ENCODE measurements at places on chromosomes 11 and 22.

DNA sequence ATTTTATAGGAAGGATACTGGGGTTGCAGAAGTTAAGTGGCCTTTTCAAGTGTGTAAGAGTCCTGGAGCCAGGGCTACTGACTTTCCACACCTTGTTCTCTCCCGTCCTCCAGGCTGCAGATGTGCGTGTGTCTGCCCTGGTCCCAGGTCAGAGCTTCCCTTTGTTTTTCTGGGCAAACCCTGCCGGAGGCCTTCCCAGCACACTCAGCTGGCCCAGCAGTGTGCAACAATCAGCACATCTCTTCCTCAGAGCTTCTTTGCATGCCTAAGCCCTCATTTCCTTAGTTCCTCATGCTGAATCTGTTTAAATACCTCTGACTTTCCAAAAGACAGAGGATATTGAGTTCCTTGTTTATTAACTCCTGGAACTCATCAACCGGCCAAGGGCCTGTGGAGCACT lies 80.6 kb downstream of the KCNJ1 start:
- DNase-seq: no peak
- H3K27me3 ChIP-seq: no peaks in the 10 kb centered on the region
- H3K4me3 ChIP-seq: no peak overlapping the region
- no peaks in the 10 kb centered on the region for H3K36me3 ChIP-seq
- H3K4me1 ChIP-seq: peaks cover 3% of the 10 kb centered on the region
- H3K27ac ChIP-seq: no peak overlapping the region

DNA sequence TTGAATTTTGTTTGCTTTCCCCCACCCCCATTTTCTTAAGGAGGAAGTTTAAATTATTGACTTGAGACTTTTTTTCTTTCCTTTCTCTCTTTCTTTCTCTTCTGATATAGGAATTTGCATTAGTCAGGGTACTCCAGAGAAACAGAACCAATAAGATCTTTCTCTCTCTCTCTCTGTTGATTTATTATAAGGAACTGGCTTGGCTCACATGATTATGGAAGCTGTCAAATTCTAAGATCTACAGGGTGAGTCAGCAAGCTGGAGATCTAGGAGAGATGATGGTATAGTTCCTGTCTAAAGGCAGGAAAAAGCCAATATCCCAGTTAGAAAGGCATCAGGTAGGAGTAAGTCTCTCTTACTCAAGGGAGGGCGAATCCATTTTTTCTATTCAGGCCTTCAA lies 64.0 kb downstream of the CCDC81 start:
- H3K27me3 ChIP-seq: no peaks in the 10 kb centered on the region
- no peaks in the 10 kb centered on the region for H3K36me3 ChIP-seq
- no peak overlapping the region for H3K4me3 ChIP-seq
- no peak for DNase-seq
- no peaks in the 10 kb centered on the region for H3K4me1 ChIP-seq

DNA sequence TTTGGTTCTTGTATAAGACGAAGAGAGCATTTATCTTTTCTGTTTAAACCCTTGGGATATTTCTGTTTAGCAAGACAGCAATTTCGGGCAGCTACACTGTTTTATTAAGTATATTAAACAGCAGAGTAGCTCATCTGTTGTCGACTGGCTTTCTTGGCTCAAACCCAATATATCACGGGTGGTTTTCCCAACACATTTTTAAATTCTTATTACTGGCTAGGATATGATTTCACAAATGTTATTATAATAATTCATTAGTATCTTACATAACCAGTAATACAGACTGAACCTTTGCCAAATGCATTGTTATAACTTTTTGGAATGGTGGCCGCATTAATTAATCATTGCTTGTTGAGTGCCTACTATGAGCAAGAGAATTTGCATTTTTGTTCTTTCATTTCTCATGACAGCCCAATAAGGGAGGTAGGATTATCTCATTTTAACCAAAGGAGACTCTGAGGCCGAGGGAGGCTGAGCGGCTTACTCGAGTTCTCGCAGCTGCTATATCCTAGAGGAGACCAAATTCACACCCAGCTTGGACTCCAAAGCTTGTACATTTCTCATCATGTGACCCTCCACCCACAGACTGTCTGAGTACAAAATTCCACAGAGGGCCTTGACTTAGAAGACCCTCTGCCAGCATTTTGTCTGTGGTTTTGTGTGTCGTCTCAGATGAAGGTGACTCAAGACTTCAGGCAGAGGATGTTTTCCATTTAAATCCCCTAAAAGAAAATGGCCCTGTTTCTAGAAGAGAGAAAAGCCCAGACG lies 304.9 kb downstream of the NTM start:
- H3K27me3 ChIP-seq: no peaks in the 10 kb centered on the region
- DNase-seq: no peak
- no peaks in the 10 kb centered on the region for H3K36me3 ChIP-seq
- H3K27ac ChIP-seq: no peak overlapping the region
- H3K4me1 ChIP-seq: peaks cover 10% of the 10 kb centered on the region

GRCh38 chr22:44955102-44955501 lies 54.7 kb downstream of the PHF21B start:
- no peaks in the 10 kb centered on the region for H3K27me3 ChIP-seq
- no peak overlapping the region for H3K4me3 ChIP-seq
- H3K4me1 ChIP-seq: peaks cover 9% of the 10 kb centered on the region
- H3K27ac ChIP-seq: no peak overlapping the region
- no peak for DNase-seq
- no peaks in the 10 kb centered on the region for H3K36me3 ChIP-seq

GRCh38 chr11:117734601-117735024 lies 62.4 kb downstream of the DSCAML1 start:
- no peaks in the 10 kb centered on the region for H3K27me3 ChIP-seq
- no peak for DNase-seq

GRCh38 chr11:102470251-102470650 lies 17.7 kb upstream of the TMEM123 start:
- no peak overlapping the region for H3K4me3 ChIP-seq
- no peaks in the 10 kb centered on the region for H3K27me3 ChIP-seq
- H3K27ac ChIP-seq: no peak overlapping the region
- no peaks in the 10 kb centered on the region for H3K36me3 ChIP-seq

DNA sequence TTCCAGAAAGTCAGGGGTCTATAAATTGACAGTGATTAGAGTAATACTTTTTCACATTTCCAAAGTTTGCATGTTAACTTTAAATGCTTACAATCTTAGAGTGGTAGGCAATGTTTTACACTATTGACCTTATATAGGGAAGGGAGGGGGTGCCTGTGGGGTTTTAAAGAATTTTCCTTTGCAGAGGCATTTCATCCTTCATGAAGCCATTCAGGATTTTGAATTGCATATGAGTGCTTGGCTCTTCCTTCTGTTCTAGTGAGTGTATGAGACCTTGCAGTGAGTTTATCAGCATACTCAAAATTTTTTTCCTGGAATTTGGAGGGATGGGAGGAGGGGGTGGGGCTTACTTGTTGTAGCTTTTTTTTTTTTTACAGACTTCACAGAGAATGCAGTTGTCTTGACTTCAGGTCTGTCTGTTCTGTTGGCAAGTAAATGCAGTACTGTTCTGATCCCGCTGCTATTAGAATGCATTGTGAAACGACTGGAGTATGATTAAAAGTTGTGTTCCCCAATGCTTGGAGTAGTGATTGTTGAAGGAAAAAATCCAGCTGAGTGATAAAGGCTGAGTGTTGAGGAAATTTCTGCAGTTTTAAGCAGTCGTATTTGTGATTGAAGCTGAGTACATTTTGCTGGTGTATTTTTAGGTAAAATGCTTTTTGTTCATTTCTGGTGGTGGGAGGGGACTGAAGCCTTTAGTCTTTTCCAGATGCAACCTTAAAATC lies 5.3 kb downstream of the MALAT1 start:
- peak overlapping the region; percentile 11 for H3K4me3 ChIP-seq
- peaks cover 26% of the 10 kb centered on the region for H3K36me3 ChIP-seq
- H3K27ac ChIP-seq: no peak overlapping the region
- no peak for DNase-seq

GRCh38 chr22:23313791-23314567 lies 133.7 kb downstream of the BCR start:
- H3K27me3 ChIP-seq: no peaks in the 10 kb centered on the region
- no peaks in the 10 kb centered on the region for H3K4me1 ChIP-seq
- no peak for DNase-seq
- H3K27ac ChIP-seq: no peak overlapping the region
- H3K36me3 ChIP-seq: peaks cover 14% of the 10 kb centered on the region
- no peak overlapping the region for H3K4me3 ChIP-seq

- no peak overlapping the region for H3K27ac ChIP-seq
- no peaks in the 10 kb centered on the region for H3K27me3 ChIP-seq
- H3K4me1 ChIP-seq: peaks cover 9% of the 10 kb centered on the region
Observed at GRCh38 chr11:61555051-61555969, 25.6 kb downstream of the SYT7 start.

- H3K36me3 ChIP-seq: peaks cover 9% of the 10 kb centered on the region
- peaks cover 12% of the 10 kb centered on the region for H3K4me1 ChIP-seq
- H3K27me3 ChIP-seq: no peaks in the 10 kb centered on the region
- peak within 1 kb of the TSS; percentile 90 for H3K4me3 ChIP-seq
- no peak within 1 kb of the TSS for H3K27ac ChIP-seq
Observed at GRCh38 chr22:39532215-39533073, at the start of gene RPS19BP1. Gene RPS19BP1, minus strand, starts transcription at chr22:39532748. Its CDS starts 10 bp downstream, at chr22:39532738.

- no peak overlapping the region for H3K27ac ChIP-seq
- H3K4me1 ChIP-seq: no peaks in the 10 kb centered on the region
- H3K4me3 ChIP-seq: no peak overlapping the region
- H3K36me3 ChIP-seq: no peaks in the 10 kb centered on the region
Observed at GRCh38 chr11:104654181-104654813, 244.0 kb downstream of the CASP12 start.

DNA sequence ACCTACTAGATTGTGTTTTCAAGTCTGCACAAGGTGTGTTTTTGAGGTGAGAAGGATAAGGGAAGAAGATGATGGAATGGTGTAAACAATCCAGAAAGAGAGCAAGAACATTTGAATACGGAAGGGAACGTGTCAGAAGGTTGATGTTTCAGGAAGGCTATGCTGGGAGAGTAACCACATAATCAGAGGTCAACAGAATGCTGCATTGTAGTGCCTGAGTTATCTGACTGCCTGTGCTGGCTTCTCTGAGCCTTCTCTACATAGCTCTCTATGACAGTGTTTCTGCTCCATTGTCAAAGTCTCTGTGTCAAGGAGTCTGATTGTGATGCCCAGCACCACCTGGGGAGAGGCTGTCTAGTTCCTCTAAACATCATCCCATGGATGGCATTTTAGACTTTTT lies 74.1 kb downstream of the CYB5R2 start:
- 0 out of 2 replicates have a peak, but pooled peaks cover 4% of the 10 kb centered on the region for H3K4me1 ChIP-seq
- H3K27ac ChIP-seq: no peak overlapping the region
- H3K4me3 ChIP-seq: no peak overlapping the region
- H3K27me3 ChIP-seq: no peaks in the 10 kb centered on the region
- DNase-seq: no peak

GRCh38 chr11:28860893-28861292 lies 752.7 kb downstream of the METTL15 start:
- H3K4me3 ChIP-seq: no peak overlapping the region
- H3K27me3 ChIP-seq: no peaks in the 10 kb centered on the region
- H3K27ac ChIP-seq: no peak overlapping the region
- no peaks in the 10 kb centered on the region for H3K36me3 ChIP-seq

- no peaks in the 10 kb centered on the region for H3K27me3 ChIP-seq
- no peaks in the 10 kb centered on the region for H3K4me1 ChIP-seq
- no peak overlapping the region for H3K27ac ChIP-seq
- H3K4me3 ChIP-seq: no peak overlapping the region
- no peak for DNase-seq
Observed at GRCh38 chr11:79049741-79050179, 391.1 kb downstream of the TENM4 start.

GRCh38 chr11:118263695-118264568 lies at the start of gene MPZL2:
Gene MPZL2, minus strand, starts transcription at chr11:118264297. Its CDS starts 144 bp downstream, at chr11:118264153.
- no peak for DNase-seq
- H3K36me3 ChIP-seq: no peaks in the 10 kb centered on the region
- H3K27me3 ChIP-seq: peaks cover 4% of the 10 kb centered on the region
- H3K27ac ChIP-seq: no peak within 1 kb of the TSS
- H3K4me3 ChIP-seq: peak within 1 kb of the TSS; percentile 25
- no peaks in the 10 kb centered on the region for H3K4me1 ChIP-seq

DNA sequence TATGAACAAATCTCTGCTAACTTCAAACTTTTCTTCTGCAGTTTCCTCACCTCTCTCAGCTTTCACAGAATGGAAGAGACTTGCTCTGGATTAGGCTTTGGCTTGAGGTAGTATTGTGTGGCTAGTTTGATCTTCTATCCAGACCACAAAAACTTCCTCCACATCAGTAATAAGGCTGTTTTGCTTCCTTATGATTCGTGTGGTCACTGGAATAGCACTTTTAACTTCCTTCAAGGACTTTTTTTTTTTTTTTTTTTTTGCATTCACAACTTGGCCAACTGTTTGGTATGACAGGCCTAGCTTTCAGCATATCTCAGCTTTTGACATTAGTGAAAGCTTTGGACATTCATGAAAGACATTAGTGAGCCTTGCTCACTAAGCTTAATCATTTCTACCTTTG lies 47.5 kb upstream of the LRRC55 start:
- H3K27ac ChIP-seq: no peak overlapping the region
- DNase-seq: no peak
- no peak overlapping the region for H3K4me3 ChIP-seq
- H3K36me3 ChIP-seq: no peaks in the 10 kb centered on the region
- H3K4me1 ChIP-seq: no peaks in the 10 kb centered on the region
- H3K27me3 ChIP-seq: no peaks in the 10 kb centered on the region

DNA sequence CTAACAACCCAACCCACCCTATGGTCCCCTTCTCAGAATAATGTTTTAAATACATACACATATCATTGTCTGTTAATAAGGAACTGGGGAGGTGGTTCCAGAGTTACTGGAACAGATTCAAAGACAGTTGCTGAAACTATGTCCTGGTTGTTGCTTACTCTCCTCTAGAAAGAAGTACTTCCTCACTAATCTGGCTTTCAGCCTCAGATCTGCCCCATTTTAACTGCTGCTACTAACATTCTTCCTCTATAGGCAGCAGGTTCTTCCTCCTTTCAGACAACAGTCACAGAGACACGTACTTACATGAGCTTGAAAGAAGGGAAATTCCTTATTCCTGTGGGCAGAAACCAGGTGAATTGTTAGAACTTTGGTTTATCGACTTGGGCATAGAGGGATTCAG lies 8.1 kb upstream of the NEU3 start:
- no peak for DNase-seq
- no peak overlapping the region for H3K4me3 ChIP-seq
- no peak overlapping the region for H3K27ac ChIP-seq
- H3K27me3 ChIP-seq: no peaks in the 10 kb centered on the region

DNA sequence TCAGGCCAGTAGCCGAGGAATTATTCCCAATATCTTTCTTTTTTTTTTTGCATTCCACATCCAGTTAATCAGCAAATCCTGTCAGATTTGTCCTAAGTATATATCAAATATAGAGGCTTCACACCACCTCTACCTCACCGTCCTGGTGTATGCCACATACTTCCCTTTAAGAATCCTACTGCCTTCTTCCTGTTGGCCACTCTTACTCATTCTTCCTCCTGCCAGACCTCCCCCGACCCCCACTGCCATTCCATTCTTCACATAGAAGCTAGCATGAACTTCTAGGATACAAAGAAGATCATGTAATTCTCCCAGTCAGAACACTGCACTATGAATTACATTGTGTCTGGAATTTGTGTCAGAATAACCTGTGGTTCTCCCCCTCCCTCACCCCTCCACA lies 89.5 kb downstream of the TRIM44 start:
- H3K27ac ChIP-seq: no peak overlapping the region
- DNase-seq: no peak
- no peaks in the 10 kb centered on the region for H3K4me1 ChIP-seq
- no peaks in the 10 kb centered on the region for H3K36me3 ChIP-seq

- no peaks in the 10 kb centered on the region for H3K36me3 ChIP-seq
- H3K4me1 ChIP-seq: peaks cover 7% of the 10 kb centered on the region
- peak overlapping the region; percentile 34 for H3K4me3 ChIP-seq
- no peak overlapping the region for H3K27ac ChIP-seq
- DNase-seq: no peak
- peaks cover 4% of the 10 kb centered on the region for H3K27me3 ChIP-seq
Observed at GRCh38 chr11:46237248-46238077, 40.0 kb upstream of the CREB3L1 start.

Measured in iPS DF 6.9 (cell line).